ENCODE measurements at places on chromosomes 1 and 21. TPM values are rescaled to one million over a fixed set of nuclear protein-coding genes. Genes with fewer than 3 reads are reported as not detected.

DNA sequence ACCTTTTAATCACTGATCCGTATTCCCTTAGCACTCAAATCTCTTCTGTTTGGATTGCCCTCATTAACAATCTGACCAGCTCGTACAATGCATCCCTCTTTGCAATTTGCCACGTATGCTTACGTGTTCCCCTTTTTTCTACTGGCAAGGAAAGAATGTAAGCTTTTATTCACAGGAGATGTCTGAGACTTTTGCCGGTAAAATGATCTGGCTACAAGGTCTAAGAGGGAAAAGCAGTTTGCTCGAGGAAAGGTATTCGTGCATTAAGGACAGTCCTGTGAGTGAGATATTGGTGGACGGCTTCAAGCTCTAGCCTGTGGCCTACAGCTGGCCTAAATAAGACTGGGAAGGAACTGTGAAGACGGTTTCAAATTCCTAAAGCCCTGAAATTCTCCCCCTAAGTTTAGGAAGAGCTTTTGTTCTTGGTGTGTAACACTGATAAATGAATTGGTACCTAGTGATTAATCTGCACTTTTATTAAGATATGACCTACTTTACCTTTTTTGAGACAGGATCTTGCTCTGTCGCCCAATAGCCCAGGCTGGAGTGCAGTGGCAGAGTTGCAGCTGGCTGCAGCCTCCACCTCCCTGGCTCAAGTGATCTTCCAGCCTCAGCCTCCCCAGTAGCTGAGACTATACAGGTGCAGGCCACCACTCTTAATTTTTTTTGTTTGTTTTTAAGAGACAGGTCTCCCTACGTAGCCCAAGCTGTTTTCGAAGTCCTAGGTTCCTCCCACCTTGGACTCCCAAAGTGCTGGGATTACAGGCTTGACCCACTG is 895 bp upstream of the UBR4 start:
- peak; percentile 9 for DNase-seq

GRCh38 chr1:166900987-166901386 is 24.9 kb upstream of the TADA1 start:
- DNase-seq: no peak

- DNase-seq: no peak
Observed at GRCh38 chr1:89260042-89260441, 12.6 kb downstream of the GBP5 start.

DHCR24 gene
- 44.9 TPM for total RNA-seq

ZNF436 gene
- total RNA-seq: 8.5 TPM

- DNase-seq: no peak
Observed at GRCh38 chr1:18529714-18530113, 49.0 kb downstream of the KLHDC7A start.

- peak; percentile 66 for DNase-seq
Observed at GRCh38 chr1:18681423-18681835, 50.8 kb downstream of the PAX7 start.

GRCh38 chr1:82483146-82483545 is 682.4 kb downstream of the ADGRL2 start:
- no peak for DNase-seq

GRCh38 chr1:185105121-185105520 is 51.6 kb downstream of the TRMT1L start:
- DNase-seq: no peak

- peak; percentile 45 for DNase-seq
Observed at GRCh38 chr1:112672842-112673241, 1.6 kb upstream of the MOV10 start.

OR2M5 gene
- not detected for total RNA-seq

ZNF593OS gene
- not detected for total RNA-seq

DNA sequence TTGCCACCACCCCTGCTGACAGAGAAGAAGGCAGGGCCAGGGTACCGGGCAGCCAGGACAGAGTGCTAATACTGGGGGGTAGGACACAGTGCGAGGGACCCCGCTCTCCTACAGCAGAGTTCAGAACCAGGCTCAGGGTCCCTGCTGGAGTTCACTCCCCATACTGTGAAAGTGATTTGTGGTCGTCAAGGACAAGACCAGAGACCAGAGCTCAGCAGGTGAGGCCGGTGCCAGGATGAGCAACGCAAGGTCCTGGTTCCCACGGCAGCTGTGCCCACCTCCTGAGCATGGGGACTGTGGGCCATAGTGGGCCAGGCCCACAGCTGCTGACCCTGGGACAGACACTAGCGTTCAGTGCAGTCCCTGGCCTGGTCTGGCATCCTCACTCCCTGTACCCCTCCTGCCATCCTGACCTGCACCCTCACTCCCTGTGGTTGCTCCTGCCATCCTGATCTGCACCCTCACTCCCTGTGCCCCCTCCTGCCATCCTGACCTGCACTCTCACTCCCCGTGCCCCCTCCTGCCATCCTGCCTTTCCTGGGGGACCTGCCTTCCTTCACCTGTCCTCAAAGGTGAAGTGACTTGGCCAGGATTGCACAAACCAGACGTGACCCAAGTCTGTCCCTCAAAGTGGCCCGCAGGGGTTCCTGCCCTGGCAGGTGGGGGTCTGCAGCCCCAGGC is 13.8 kb upstream of the PTTG1IP start:
- no peak for DNase-seq

- no peak for DNase-seq
Observed at GRCh38 chr1:85316321-85316720, 39.9 kb upstream of the BCL10 start.

RIMS3 gene
- total RNA-seq: 2.6 TPM

- DNase-seq: no peak
Observed at GRCh38 chr1:60041783-60042182, 31.8 kb downstream of the C1orf87 start.

C1orf122 gene
- 33.7 TPM for total RNA-seq

TRMT13 gene
- 13.7 TPM for total RNA-seq

DNA sequence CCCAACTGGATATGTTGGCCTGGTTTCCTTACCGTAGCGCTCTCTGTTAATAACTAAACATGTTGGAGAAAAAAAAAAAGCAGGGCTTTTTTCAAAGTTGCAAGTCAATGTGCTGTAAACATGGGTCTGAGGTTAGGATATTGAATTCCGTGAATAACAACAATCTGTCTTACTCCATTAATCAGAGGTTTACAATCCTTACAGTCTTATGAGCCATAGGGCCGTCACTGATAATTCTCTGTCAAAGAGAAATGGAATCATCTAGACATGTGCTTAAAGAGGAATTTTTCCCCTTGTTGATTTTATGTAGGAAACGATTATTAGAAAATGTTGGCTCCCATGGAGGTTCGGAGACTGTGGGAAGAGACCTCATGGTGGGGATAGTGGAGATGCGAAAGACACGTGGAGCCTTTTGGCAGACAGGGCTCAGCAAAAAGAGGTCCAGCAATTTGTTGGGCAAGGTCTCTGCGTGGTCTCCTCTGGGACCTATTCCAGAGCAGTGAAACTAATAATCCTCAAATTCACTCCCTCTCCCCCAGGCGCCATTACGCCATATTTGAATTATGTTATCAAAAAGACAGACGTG is 83.5 kb upstream of the CLDN14 start:
- no peak for DNase-seq

DNA sequence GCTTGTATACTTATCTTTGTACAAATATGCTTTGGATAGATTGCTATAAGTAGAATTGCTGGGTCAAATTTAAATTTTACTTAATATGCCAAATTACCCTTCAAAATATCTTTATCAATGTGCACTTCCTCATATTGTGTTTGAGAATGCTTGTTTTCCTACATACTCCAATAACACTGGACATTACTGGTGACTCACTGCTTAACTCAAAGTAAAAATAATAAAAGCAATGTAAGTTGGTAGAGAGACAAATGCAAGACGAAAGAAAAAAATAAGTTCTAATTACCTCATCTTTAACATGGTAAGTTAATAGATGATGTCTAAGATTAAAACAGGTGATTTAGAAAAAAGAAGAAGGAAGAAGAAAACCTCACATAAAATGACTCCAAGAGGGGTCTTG is 7.9 kb upstream of the SH3GLB1 start:
- no peak for DNase-seq

LCE1A gene
- total RNA-seq: not detected

- DNase-seq: peak; percentile 67
Observed at GRCh38 chr1:55893155-55893554, 678.0 kb upstream of the USP24 start.

INPP5B gene
- 35.9 TPM for total RNA-seq

GREM2 gene
- total RNA-seq: 0.08 TPM

GRCh38 chr1:34763142-34763781 is 3.7 kb downstream of the GJB4 start:
- no peak for DNase-seq

OR2T1 gene
- not detected for total RNA-seq

GRCh38 chr21:44716984-44717383 is 5.6 kb upstream of the TSPEAR start:
- DNase-seq: no peak

DNA sequence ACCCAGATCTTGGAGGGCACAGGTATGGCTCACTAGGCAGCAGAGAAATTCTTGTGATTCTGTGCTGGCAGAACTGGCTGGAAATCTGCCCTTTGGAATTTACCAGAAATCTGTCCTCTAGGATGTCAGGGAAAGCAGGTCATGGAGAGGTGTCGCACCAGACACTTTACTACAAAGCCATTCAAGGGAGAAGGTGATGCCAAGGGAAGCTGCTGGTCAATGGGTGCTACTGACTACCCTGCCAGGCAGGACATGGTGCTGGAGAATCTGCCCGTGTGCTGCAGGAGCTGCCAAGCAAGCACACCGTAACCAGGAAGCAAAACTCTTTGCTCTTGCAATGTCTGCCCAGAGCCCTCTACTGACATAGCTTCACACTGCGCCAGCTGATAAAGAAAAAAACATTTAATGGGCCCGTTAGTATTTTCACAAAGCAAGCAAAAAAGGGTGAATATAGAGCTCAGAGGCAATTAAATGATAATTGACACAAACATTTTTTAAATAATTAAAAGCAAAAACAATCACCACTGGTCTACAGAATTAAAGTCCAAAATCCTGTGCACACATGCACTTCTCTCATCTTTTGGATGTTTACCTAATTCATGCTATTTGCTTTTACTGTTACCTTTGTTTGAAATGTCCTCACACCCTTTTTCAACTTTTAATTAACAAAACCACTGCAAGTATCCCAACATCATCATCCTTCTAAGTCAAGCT is 7.2 kb upstream of the FBXO28 start:
- DNase-seq: peak; percentile 73

DNA sequence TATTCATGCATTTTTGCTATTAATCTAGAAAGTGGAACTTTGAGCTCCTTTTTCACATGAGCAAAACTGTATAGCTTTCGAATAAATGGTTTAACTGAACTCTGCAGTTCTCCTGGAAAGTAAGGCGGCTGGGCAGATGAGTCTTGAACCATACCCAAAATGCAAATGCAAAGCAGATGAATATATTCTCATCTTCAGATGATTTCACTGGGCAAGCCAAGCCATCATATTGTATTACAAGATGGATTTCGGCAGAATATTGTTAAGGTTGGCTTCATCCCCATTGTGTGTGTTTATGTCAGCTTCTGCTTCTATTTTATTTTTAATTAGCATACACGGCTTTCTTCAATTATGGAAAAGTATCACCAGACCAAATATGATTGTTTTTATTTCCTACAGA is 209.6 kb downstream of the GREM2 start:
- no peak for DNase-seq

DNA sequence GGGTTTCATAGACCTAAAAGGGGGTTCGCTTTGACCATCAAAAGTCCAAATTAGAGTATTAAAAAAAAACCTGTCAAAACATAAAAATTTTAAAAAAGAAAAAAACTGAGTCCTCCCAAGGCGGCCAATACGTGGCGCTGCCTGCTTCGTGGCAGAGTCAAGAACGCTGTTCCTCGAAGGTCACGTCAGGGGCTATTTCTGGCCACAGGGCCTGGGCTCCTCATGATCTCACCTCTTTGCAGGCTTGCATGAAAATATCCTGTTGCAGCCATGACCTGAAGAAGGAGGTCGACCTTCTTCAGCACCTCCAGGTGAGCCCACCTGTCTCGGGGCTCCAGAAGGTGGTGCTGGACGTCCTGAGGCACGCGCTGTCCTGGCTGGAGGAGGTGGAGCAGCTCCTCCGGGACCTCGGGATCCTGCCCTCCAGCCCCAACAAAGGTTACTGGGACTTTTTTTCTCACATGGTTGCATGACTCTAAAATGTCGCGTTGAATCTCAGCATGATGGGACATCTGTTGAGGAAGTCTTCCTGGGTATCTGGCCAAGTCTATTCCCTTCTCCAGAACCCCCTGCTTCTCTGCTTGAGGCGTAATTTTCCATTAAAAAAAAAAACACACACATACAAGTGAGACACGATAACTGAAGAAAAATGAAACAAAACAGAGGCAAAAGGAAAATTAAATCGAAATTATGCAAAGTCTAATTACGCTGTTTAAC is 80.4 kb upstream of the EFHD2 start:
- no peak for DNase-seq

- no peak for DNase-seq
Observed at GRCh38 chr1:198391393-198392020, 149.0 kb downstream of the ATP6V1G3 start.

LRRC3 gene
- 1.5 TPM for total RNA-seq

DNA sequence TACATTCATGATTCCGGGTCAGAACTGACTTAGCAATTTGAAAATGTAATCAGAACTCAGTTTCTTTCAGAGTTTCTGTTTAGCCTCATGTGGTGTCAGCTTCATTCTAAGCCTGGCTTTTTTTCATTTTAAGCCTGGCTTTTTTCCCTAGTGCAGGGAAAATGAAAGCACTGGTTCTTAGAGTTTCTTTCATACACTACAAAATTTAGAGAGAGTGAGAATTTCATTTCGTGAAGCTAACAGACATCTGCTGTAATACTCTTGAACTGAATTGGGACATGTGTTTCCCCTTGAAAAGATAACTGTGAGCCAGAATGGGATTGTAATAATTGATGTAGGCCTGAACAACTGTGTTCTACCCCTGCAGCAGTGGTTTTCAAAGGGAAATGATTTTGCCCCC is 95.3 kb upstream of the KIAA0040 start:
- DNase-seq: no peak

- peak; percentile 2 for DNase-seq
Observed at GRCh38 chr1:21623410-21623961, 45.7 kb downstream of the RAP1GAP start.

GRCh38 chr1:51294566-51295184 is 35.7 kb downstream of the TTC39A start:
- DNase-seq: no peak

DNA sequence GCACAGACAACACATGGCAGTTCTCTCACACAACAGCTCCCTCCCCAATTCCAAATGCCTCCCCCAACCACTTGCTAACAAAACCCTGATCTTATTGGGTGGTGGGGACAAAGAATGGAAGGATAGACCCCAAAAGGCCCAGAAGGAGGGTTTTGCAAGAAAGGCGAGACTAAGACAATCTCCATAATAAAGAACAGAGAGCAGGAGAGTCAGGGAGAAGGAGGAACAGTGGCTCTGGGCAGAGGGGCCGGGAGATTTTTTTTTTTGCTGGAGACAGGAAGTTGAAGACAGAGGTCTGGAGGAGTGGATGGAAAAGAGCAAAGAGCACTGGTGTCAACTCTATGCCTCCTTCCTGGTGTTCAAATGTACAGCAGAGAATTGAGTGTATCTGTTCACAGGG is 6.5 kb upstream of the C1QA start:
- no peak for DNase-seq

- no peak for DNase-seq
Observed at GRCh38 chr1:17711941-17712340, 43.2 kb upstream of the ACTL8 start.

STUM gene
- 0.32 TPM for total RNA-seq

FCRL2 gene
- total RNA-seq: 0.03 TPM

Measured in SK-MEL-5 (cell line).